CD14-positive monocyte (primary cell): ENCODE measurements at places on chromosomes 1 and 21.

- peak; percentile 69 for DNase-seq
Measured at GRCh38 chr1:233105225-233105624, 154.8 kb downstream of the NTPCR start.

DNA sequence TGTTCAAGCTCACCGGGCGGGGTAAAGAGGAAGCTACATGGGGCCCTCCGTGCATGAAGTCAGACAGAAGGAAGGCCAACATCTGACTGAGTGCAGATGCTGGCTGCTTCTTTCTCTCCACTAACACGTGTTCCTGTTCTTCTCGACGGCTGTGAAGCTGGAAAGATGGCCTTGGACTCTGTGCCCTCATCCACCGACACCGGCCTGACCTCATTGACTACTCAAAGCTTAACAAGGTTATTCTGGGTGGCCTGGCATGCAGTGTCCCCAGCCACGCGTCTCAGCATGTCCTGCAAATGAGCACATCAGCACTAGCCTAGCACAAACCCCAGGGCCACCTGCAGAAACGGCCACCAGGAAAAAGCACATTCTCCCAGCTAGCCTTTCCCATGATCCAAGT lies 41.2 kb downstream of the ACTN2 start:
- DNase-seq, result no peak

DNA sequence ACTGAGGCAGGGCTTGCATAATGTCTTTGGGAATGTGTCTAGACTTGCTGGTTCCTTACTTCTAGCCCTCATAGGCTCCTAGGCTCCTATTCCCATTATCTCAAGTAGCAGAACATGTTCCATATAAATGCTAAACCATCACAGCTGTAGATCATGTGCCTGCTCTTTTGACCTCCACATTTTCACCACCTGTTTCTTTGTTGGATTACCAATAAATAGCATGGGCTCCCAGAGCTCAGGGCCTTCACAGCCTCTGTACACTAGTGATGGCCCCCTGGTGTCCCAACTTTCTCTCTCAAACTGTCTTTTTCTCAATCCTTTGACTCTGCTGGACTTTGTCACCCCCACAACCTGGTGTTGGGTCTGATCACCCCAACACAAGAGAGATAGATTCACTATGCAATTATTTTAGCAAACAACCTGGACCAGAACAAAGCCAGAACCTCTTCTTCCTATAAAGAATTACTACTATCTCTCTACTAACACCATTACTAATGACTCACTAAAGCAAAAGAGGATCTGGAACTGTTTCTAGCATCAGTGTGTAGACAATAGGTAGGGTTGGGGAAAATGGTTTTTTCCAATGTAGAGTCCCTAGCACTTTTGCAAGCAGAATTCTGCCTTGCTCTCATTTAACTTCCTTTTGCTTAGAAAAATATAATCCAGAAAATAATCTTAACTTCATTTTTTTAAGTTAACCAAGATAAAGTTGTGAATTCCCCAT lies 51.7 kb downstream of the WLS start:
- DNase-seq, result no peak

- no peak for DNase-seq
Measured at GRCh38 chr1:244080343-244080929, 29.4 kb downstream of the ZBTB18 start.

- peak; percentile 86 for DNase-seq
Measured at GRCh38 chr1:242147096-242147976, 148.4 kb upstream of the MAP1LC3C start.

DNA sequence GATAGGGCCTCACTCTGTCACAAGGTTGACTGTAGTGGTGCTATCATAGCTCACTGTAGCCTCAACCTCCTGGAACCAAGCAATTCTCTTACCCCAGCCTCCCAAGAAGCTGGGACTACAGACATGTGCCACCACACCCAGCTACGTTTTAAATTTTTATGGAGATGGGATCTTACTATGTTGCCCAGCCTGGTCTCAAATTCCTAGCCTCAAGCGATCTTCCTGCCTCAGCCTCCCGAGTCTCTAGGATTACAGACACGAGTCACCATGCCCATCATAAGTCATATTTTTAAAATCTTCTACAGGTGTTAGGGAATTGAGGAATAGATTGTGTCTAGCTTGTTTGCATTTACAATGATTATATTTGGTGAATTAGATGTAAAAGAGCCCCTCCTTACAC lies 127.0 kb downstream of the CCDC185 start:
- no peak for DNase-seq

GRCh38 chr1:1776672-1777582 lies 1.3 kb downstream of the NADK start:
- DNase-seq, result no peak

GRCh38 chr21:38983560-38983959 lies 177.8 kb downstream of the ETS2 start:
- no peak for DNase-seq

- DNase-seq, result no peak
Measured at GRCh38 chr21:31011412-31011811, 26.9 kb downstream of the KRTAP19-8 start.

DNA sequence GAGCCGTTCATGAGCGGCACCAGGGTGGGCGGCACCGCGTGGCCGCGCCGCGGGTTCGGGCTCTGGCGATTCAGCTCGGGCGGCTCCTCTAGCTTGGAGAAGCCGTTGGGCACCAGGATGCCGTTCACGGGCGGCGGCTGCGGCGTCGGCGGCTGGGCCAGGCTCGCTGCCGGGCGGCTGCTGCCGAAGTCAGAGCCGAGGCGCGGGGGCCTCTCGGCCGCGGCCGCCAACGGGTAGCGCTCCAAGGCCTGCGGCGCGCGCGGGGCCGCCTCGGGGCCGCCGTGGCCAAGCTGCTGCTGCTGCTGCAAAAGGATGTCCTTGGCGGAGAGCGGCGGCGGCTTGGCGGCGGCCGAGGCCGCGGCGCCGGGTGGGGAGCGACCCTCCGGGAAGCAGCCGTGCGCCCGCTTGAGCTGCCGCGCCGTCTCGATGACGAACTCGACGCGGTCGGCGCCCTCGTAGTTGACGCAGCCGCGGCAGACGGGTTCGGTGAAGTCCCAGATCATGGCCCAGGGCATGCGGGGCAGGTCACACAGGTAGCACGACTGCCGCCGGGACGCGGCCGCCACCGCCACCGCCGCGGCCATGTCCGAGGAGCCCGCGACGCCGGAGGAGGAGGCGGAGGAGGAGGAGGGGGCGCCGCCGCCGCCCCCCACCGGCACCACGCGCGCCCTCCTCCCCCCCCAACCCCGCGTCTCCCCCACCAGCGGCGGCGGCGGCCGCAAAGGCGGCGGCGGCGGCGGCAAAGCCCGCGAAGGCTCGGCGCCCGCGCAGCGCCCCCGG lies 877 bp downstream of the IRF2BP2 start:
- peak; percentile 57 for DNase-seq

GRCh38 chr1:173213665-173214064 lies 6.5 kb upstream of the TNFSF4 start:
- DNase-seq, result no peak

DNA sequence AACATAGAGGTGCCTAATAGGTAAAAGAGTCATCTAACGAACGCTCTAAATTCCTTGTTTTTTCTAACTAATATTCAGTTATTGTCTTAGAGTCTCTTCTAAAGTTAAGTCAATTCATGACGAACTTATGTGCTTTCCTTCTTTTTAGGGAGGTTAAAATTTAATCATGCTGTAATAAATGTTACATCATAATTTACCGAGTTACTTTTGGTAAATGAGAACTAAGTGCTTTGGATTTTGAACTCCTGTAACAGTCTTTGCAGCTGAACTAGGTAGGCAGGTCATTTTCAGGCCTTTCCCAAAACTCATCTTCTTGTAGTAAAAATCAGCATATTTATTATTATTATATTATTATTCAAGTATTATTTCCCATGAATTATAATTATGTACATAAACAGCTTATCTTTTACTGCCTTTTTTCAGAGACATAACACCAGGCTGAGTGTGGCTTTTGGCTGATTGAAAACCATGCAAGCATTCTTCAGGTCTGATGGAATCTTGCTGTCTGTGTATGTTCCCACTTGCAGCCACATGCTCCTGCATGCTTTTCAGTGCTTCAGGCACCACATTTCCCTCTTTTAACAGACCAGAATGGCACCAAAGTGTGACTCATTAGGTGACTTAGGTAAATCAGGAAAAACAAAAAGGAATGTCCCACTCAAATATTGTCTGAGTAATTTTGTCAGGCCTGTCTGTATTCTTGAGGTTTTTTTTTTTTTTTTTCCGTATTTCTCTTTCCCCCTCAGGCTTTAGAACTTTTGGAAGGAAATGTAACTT lies 81.0 kb upstream of the CD55 start:
- no peak for DNase-seq

GRCh38 chr1:32784817-32785216 lies 32.3 kb downstream of the YARS1 start:
- DNase-seq, result no peak

GRCh38 chr1:93777255-93777654 lies 95.6 kb upstream of the BCAR3 start:
- DNase-seq, result no peak

GRCh38 chr1:112583366-112583765 lies 35.6 kb downstream of the ST7L start:
- DNase-seq, result no peak

- DNase-seq, result no peak
Measured at GRCh38 chr1:197850042-197850441, 52.4 kb upstream of the C1orf53 start.

DNA sequence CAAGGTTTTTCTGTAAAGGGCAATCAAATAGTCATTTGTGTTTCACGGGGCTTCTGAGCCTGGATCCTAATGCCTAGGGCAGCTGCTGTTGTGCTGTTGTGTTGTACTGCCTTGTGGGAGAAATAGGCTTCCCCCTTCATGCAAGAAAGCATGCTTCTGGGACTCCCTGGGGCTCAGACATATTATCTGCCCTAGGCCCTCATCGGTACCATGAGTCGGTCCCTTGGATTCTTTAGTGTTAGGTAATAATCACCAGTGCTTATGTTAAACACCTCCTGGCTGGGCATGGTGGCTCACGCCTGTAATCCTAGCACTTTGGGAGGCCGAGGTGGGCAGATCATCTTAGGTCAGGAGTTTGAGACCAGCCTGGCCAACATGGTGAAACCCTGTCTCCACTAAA lies 245.9 kb downstream of the TNR start:
- DNase-seq, result no peak

- peak; percentile 37 for DNase-seq
Measured at GRCh38 chr1:15153842-15154479, 414 bp downstream of the TMEM51 start.

GRCh38 chr1:156804572-156805243 lies 11.9 kb downstream of the SH2D2A start:
- peak; percentile 66 for DNase-seq

DNA sequence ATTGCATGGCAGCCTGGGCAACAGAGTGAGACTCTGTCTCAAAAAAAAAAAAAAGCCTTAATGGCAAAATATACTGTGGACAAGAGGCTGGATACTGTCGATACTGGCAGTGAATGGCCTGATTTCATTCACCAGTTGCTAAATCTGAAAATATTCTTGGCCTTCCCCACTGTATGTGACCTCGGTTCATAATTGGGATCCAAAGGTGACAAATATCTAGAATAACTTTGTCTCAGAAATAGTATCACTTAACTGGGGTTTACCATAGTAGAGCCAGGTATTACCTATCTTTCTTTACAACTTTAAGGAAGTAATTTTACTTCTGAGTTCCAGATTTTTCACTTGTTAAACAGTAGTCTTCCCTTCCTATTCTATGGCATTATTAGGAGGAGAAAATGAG lies 8.4 kb downstream of the MTF2 start:
- no peak for DNase-seq

- DNase-seq, result peak; percentile 5
Measured at GRCh38 chr1:64242895-64243756, 39.7 kb downstream of the UBE2U start.

DNA sequence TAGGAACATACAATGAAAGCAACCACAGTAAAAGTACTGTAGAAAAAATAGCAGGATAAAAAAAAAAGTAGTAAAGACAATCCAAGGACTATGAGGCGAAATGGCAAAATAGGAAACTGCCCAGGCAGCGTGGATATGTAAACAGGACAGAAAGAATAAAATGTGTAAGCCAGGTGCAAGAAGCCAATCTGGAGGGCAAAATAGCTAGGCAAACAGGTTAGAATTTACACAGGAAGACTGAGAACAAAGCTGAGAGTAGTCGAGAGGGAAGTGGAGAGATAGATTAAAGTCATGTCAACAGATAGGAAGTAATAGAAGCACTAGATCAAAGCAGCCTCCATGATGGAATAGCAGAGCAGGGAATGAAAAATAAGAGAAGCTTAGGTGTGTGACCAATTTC lies 124.2 kb upstream of the B3GALT2 start:
- DNase-seq, result no peak

- no peak for DNase-seq
Measured at GRCh38 chr1:248164031-248164430, 10.6 kb upstream of the OR2M2 start.

GRCh38 chr1:14662116-14662515 lies 63.6 kb downstream of the KAZN start:
- no peak for DNase-seq

DNA sequence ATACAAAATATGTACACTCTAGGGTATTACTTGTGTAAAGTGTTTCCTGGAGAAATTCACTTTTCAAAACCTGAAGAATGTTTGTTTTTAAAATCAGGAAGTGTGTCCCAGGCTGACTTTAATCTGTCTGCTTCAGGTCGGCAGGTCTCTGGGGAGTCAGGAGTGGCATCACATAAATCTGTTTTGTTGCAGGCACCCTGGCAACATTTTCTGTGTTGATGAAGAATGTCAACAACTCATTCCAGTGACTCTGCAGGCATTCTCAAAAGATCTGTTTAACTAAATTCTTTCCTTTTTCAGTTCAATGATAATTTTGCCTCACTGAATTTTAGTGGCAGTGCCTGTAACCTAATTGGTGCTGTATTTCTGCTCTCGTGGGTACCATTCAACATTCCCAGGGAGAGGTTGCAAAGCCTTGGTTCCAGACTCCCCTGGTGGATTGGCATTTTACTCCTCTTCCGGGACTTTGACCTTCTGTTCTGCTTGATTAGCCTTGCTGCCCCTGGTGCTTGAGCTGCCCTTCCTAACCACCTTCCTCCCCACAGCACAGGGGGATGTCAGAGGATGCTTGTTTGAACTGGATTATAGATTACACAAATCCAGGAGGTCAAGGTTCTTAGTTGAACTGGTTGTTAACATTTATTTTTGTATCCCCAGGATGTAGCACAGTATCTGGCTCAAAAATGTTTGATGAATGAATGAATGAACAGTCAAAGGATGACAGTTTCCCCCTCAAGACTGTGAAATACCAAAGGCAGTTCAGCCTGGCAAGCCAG lies 55.4 kb upstream of the LPGAT1 start:
- no peak for DNase-seq

- DNase-seq, result no peak
Measured at GRCh38 chr1:90534663-90535295, 182.3 kb downstream of the BARHL2 start.

GRCh38 chr1:216936779-216937178 lies 213.6 kb upstream of the ESRRG start:
- no peak for DNase-seq

DNA sequence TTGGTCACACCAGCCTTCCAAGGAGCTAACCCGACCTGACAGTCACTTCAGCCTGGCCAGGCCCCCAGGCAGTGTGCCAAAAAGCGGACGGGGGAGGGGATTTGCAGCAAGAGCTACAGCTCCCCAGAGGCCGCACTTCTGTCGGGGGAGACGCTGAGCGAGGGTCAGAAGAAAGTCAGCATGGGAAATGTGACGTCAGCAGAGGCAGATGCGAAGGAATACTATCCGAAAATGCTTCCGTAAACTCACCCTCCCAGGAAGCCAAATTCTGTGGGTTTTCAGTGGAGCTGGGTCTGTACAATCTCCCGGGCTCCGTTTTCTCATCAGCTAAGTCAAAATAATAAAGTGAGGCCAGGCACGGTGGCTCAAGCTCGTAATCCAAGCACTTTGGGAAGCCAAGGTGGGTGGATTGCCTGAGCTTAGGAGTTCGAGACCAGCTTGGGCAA lies 28.5 kb upstream of the ECE1 start:
- DNase-seq, result no peak
